ENCODE measurements at places on chromosomes 13 and 19. TPM values are rescaled to one million over a fixed set of nuclear protein-coding genes. Genes with fewer than 3 reads are reported as not detected.

Gene MYO1F
- total RNA-seq = 106 TPM

Gene FPR3
- 41.0 TPM for total RNA-seq

Gene F10
- 7.9 TPM for total RNA-seq

Gene ITPKC
- 51.6 TPM for total RNA-seq

- no peak for DNase-seq
These were observed 54.6 kb upstream of the URI1 start for GRCh38 chr19:29887442-29887855.

GRCh38 chr13:31322702-31323405 lies 123.1 kb downstream of the B3GLCT start:
- no peak for DNase-seq

- no peak for DNase-seq
These were observed 1660.4 kb upstream of the MIR17HG start for GRCh38 chr13:89687066-89687465.

DNA sequence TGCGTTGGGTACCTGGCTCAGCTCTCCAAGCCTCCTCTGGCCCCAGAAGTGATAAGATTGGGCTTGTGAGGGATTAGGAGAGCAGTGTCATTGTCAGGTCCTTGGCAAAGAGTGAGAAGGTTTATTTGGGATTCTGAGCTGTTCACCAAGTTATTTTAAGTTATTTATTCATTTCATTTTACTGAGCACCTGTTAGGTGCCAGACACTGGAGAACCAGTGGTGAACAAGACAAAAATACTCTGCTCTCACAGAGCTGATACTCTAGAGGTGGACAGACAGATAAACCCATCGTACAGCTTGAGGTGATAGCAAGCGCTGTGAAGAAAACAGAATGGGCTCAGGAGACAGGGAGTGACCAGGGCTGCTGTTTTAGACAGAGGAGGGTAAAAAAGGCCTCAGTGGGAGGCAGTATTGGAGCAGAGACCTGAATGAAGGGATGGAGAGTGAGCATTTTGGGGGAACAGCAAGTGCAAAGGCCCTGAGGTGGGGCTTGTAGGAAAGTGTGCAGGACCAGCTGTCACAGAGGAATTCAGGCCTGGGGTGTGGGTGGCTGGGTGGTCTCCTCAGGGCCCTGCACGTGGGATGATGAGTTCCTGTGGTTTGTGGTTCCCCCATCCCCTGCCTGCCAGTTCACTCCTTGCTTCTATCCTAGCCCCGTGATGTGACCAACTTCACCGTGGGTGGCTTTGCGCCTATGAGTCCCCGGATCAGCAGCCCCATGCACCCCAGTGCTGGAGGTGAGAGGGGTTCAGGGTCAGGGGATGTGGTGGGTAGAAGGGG lies 8.7 kb upstream of the TIMM50 start:
- DNase-seq = no peak

DNA sequence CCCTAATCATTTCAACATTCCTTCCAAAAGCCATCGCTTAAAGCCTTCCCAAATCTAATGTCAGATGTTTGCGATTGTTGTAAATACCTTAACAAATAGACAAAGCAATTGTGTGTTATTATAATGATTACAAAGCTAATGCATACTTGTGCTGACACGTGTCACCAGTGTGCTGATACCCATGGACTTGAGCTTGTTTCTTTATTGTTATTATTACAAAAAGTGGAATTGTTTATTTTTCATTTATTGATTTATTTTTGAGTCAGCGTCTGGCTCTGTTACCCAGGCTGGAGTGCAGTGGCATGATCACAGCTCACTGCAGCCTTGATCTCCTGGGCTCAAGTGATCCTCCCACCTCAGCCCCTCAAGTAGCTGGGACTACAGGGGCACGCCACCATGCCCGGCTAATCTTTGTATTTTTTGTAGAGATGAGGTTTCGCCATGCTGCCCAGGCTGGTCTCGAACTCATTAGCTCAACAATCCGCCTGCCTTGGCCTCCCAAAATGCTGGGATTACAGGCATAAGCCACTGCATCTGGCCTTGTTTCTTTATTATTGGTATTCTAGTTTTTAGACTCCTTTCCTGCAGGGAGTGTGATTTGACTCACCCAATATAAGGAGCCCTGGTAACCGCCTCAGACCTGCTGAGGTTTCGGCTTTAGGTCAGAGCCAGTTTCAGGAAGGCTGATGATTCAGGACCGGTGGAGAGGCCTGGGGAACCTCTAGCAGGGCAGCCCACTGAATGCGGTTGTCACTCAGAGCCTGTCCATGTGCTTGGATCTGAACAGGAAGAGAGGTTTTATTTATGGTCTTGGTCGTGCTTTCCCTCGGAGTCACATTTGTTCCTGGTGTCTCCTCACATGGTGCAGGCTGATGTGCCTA lies 2.1 kb upstream of the FBXO17 start:
- DNase-seq = no peak

DNA sequence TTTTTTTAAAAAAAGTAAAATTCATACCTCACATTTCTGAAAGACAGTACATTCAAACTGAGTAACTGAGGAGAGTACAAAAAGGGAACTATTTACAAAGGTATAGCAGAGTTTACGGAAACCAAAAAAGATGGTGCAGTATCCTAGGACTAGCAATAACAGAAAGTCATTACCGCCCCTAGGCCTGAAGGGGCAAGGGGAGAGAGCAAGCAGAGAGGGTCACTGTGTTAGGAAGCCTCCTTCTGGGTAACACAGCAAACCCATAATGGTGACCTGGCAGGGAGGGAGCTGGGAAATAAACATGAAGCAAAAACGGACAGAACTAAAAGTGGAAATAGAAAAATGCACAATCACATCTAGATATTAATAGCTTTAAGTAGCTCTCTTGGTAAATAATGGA lies 8.2 kb downstream of the VWA8 start:
- no peak for DNase-seq

GRCh38 chr19:45103508-45104319 lies 10.7 kb downstream of the PPP1R37 start:
- DNase-seq = no peak

Data from upper lobe of right lung (tissue), 1 donor.